GM10248 (cell line): ENCODE measurements at places on chromosomes 2 and 18.
A peak's percentile ranks its signal among the peaks of the same experiment; 100 is the strongest.

DNA sequence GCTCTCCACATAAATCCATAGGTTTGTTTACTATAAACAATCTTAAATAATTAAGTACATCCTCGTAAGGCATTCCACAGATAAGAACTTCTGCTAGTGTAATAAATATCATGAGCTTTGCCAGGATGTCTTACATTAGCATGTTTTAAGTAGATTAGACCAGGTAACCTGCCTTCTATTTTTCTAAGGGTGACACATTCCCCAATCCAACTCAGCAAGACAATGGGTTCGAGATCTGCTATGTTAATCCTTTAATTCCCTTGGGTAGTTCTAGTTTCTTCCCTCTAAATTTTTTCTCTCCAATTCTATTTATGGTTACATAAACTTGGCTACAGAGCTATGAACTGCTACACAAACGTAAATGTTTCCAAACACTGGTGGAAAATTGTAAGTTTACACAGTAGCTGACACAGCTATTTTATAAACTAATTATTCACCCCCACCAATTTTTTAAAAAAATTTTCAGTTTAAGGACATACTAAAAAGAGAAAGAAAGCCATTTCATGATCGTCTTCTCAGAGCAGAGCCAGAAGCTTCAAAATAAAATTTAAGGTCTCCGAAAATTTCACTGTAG lies 386.5 kb upstream of the SLC39A10 start:
- no peak for DNase-seq

DNA sequence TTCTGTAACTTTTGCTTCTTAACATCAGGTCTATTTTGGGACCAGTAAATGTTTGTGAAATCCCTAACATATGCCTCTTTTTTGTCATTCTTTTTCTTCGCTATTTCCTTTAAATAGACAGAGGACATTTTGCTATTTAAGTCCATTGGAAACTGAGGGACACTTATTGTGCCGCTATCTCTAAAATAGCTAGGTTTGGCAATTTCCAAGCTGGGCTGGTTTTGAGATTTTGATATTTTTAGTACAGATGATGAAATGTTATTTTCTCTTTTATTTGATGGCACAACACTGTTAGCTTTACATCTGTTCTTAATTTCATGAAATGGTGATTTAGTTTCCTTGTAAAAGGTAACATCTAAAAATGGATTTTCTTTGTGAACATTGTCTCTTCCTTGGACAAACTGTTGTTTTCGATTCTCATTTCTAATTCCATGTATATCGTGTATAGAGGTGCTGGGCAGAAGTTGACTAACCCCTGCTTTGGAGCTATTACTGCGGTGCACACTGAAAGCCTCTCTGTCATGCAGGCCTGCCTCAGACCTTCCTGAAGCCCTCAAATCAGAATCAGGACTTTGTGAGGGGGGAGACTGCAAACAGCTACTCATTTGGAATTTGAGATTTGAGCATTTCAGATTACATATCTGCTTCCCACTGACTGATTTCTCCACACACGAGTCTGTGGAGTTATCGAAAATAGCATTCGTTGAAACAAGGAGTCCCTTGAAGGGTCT lies 594 bp downstream of the RAD51AP2 start:
- no peak for DNase-seq

DNA sequence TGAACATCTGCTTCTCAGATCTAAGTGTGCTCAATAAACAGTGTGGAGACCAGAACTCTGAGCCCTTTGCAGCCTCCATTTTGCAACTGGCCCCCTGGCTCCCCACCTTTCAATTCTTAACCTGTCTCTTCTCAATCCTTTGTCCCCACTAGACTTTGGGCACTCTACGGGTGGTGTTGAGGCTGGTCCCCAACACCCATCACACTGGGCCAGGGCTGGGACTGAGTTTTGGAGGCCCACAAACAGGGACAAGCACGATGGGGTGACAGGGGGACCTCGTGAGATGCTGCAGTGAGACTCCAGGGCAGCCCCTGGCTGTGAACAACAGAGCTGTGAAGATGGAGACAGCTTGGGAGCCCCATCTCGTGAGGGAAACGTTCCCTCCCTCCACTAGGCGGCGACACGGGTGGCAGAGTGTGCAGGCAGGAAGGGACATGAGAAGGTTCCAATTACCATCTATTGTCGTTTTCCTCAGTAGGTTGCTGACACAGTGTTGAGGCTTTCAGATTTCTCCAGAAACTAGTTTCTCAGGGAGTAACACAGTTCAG lies 1.2 kb downstream of the ANKMY1 start:
- DNase-seq: peak; percentile 71

- DNase-seq: no peak
These were observed 97.9 kb downstream of the SCN3A start for GRCh38 chr2:165105926-165106325.

GRCh38 chr2:32986480-32986879 lies 39.7 kb downstream of the LTBP1 start:
- DNase-seq: no peak

GRCh38 chr18:2204736-2205135 lies 366.6 kb downstream of the METTL4 start:
- no peak for DNase-seq

DNA sequence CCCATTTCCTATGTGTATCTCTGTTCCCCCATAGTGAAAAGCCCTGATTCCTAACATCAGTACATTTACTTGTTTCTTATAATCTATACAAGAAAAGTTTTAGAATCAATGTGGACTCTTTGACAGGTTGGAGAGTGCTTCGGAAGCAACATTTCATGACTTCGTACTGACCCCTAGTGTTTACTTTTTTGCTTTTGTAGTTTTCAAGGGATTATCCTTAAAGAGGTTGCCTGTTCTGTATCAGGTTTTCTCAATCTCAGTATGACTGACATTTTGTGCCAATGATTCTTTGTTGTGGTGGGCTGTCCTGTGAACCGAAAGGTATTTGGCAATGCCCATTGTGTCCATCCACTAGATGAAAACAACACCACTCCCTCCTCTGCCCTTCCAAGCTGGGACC lies 43.3 kb upstream of the SERPINB2 start:
- no peak for DNase-seq

- DNase-seq: no peak
These were observed 37.1 kb downstream of the ANKRD44 start for GRCh38 chr2:197273485-197273884.

DNA sequence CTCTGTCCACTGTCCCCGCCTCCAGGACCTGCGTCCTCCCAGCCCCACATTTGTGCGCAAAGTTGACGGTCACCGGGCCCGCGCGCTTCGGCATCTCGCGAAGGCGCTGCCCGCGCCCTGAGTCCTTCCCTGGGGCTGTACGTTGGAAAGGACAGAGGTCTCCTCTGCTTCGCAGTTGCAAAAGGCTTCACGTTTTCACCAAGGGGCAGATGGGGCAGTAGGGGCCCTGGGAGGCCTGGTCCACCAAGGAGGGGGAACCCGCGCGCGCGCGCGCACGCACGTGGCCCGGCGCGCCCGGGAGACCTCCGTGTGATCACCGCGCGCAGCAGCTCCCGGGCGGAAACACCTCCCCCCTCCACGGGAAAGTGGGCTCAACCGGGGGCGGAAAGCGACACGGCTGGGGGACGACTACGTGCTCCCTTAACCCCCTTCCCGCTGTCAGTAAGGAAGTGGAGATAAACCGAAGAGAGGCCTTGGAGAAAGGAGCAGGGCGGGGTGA lies 21.9 kb downstream of the TEX44 start:
- peak; percentile 50 for DNase-seq

- DNase-seq: no peak
These were observed 4.2 kb downstream of the SLC25A12 start for GRCh38 chr2:171889808-171890207.

- no peak for DNase-seq
These were observed 44.0 kb downstream of the TTC32 start for GRCh38 chr2:19857806-19858205.

GRCh38 chr2:231613663-231614558 lies 21.2 kb downstream of the TEX44 start:
- peak; percentile 91 for DNase-seq

- no peak for DNase-seq
These were observed 246.3 kb upstream of the MYT1L start for GRCh38 chr2:2577407-2577831.

- DNase-seq: no peak
These were observed 15.2 kb downstream of the MMADHC start for GRCh38 chr2:149572102-149572953.

- DNase-seq: no peak
These were observed 414.2 kb upstream of the CHAC2 start for GRCh38 chr2:53353135-53354114.

GRCh38 chr2:8514796-8515758 lies 166.8 kb upstream of the ID2 start:
- DNase-seq: peak; percentile 83
